Glomerular endothelial cell (primary cell): ENCODE measurements at places on chromosomes 2 and 18.

DNA sequence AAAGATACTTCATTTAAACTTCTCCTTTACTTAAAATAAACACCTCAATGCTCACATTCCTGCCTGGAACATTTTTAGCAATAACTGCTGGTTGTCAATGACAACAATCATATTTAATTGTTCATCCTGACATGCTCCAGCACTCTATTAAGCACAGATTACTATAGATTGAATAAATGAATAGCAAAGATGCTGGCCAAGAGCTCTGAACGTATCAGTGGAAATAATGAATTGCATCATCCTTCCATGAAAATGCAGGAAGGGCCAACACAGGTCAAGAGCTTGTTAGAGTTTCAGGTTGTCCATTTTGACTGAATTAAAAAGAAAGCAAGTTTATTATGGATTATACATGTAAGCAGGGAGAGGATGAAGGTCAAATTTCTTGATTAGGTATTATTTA is 994.0 kb downstream of the TSN start:
- no peak for DNase-seq

DNA sequence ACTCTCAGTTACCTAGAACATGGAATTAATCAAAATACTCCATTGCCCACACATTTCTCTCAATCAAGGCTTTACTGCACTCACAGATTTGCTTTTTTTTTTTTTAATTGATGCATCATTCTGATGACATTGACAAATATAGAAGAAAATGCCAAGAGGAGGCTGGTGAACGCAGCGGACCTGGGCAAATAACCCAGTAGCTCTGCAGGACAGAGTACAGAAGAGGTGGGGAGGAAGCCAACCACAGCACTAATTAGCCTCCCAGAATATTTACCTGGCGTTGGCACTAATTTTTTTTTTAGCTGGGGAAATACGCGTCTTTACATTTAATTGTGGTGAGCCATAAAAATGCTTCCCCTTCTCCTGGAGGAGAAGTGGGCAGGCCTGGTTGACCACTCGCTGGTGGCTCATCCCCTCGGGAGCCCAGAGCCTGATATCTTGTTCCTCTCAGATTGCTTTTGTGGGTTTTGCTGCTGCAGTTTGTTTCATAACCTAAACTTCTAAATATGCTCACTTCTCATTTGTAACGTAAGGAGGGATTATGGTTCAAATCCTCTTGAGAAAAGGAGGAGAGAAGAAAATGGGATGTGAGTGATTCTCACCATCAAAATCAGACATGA is 165.8 kb upstream of the EPB41L3 start:
- no peak for DNase-seq

DNA sequence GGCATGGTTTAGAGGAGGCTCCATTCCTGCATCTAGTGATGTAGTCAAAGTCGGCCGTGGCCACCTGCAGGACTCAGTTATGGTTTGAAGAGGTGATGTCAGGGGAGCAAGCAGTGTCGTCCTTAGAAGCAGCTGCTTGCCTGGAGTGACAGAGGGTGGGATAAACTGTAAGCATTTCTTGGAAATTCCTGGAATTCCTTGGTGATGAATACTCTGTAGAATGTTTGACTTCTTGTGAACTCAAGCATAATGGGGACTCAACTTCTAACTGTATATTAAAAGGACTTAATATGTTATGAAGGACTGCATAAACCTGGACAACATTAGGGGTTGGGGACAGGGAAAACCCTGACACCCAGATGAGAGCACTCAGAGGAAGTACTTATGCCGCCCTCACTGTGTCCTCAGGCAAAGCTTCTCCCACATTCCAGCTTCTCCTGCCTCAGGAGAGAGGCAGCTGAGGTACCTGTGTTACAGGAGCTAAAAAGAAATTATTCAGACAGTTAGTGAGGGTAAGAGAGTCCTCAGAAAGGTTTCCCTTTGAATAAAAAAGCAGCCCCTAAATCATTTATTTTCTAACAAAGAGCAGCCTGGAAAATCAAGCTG is 459.9 kb upstream of the CELF4 start:
- DNase-seq, result no peak

GRCh38 chr2:180289627-180290026 is 282.5 kb upstream of the CWC22 start:
- no peak for DNase-seq
